Erythroblast (primary cell): ENCODE measurements at places on chromosomes 13 and 19.
A peak's percentile ranks its signal among the peaks of the same experiment; 100 is the strongest.

DNA sequence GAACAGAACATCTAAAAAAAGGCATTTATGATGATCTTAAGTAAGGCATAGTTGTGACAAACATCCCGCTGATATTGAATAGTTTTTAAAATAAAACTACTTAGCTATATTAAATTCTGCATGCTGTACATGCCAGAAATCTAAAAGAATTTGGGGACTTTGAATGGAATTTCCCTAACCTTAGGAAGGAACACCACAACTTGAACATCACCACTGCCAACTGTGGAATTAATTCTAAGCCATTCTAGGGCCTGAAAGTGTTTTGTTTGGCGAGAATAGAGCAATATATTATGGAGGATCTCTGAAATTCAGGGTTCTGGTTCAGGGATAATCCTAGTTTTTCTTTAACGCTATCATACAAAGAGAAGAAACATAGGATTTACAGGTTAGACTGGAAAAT is 17.8 kb upstream of the LATS2 start:
- DNase-seq = no peak

DNA sequence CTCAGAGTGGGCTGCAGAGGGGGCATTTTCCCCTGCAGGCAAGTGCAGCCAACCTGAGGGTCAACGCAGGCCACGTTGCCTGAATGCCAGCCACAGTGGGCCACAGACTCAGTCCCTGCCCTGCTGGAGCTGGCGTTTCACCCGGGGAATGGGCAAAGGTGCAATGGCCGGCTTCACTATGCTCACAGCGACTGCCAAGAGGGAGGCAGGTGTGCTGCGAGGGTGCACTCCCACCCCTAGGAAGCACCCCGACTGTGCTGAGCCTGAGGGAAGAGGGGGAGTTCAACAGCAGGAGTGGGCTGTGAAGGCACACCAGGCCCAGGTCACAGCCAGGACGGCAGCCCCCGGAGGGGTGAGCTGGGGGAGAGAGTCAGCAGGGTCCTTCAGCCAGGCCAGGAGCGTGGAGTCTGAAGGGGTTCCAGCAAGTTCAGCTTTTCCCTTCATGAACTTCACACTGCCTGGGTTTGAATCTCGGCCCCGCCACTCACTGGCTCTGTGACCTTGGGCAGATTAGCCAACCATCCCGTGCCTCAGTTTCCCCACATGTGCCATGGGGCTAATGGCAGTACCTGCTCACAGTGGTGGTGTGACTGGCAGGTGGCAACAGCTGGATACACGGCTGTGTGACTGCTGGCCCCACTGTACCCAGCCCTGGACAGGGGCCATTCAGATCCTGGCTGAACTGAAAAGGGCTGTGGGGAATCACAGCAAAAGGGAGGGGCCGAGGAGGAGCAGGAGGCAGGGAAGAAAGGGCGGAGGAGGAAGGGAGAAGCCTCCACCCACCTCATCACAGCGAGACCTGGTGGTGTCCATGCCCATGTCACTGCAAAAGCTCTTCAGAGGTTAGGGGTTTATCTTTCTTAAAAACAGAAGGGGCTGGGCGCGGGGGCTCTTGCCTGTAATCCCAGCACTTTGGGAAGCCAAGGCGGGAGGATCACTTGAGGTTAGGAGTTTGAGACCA is 7.6 kb downstream of the TRAPPC6A start:
- DNase-seq = no peak

GRCh38 chr19:48760504-48761205 is 5.3 kb downstream of the FGF21 start:
- no peak for DNase-seq

DNA sequence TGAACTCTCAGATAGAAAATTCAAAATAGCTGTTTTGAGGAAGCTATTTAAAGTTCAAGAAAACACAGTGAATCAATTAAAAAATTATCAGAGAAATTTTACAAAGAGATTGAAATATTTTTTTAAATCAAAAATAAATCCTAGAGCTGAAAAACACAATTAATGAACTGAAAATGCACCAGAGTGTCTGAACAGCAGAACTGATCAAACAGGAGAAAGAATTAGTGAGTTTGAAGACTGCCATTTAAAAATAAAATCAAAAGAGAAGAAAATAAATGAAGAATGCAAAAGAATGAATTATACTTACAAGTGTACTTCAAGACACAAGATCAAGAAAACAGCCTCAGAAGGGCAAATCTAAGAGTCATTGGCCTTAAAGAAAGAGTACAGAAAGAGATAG is 1000.2 kb upstream of the ATXN8OS start:
- DNase-seq = no peak

DNA sequence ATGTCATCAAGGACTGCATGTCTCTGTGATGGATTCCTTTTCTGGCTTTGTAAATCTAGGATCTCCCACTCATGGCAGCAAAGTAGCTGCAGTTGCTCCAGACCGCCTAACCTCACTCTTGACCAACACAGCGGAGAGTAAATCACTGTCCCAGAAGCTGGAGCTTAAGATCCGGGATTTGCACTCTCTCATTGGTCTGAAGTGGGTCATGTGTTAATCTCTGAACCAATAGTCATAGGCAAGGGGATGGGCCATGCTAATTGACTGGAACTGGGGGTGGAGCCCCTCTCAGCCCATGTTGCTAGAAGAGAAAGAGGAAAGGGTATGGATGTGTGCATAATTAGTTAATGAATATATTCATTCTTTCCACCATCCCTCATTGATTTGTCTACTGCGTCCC is 34.0 kb downstream of the VAV1 start:
- no peak for DNase-seq

DNA sequence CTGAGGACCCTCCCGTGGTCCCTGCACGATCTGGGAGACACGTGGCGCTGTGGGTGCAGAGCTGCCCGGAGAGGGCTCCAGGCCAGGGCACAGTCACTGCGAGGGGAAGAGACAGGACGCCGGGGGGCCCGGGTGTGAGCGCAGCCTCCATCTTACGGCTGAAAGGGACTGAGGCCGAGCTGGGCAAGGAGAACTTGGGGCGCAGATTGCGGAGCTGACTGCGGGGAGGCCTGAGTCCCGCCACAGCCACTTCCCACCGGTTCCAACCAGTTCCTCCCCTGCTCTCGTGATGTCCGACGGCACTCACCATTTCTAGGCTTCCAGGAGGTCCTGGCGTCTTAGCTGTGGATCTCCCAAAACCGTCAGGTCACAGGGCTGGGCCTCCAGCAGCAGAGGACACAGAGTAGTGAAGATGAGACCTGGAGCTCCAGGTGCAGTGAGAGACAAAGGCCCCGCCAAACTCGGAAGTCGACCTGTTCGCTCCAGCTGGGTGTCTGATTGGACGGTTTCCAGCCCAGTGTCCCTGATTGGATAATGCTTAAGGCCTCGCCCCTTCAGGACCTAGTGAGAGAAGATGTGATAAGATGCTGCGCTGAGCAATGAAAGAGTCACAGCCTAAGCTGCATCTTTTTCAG is 4.8 kb upstream of the ZNF253 start:
- DNase-seq = no peak

DNA sequence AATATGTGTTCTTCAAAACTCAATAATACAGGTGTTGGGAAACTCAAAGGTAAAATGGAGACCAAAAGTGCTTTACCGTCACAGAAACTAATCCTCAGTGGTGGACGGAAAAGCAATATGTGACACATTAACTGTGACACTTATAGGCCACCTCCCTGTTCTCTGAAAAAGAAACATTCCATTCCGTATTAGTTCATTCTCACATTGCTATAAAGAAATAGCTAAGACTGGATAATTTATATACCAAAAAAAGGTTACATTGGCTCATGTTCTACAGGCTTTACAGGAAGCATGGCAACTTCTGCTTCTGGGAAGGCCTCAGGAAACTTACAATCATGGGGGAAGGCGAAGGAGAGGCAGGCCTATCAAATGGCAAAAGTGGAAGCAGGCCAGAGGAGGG is 435.3 kb upstream of the HTR2A start:
- no peak for DNase-seq

DNA sequence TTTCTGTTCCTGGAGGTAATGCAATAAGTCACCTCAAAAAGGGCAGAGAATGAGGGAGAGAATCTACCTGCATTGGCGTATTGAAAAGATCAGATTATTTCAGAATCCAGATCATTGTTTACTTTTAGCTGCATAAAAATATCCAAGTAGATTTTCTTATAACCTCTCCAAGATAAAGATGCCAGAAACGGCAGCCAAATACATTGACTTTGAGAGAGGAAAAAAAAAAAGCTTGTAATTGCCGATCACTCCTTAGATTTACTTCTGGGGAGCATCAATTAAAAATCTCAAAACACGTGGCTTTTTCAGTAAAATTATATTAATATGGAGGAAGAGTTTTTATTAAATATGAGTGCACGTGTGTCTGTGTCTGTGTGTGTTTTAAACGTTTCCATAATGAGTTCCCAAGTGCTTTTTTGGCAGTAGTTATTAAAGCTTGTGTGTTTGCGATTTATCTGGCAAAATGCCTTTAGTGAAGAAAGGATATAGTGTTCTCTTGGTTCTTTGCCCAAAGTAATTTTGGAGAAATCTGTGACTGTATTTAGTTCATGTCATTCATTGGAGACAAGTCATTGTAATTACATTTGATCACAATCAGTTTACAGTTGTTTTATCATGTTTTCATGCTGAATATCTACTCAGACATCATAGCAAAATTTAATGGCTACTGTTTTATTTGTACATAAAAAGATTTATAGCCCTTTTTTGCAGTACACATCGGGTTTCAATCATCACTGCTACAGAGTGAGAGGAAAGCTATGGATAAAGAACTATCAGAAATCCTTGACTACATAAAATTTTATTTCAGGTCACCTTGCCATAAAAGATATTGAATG is 176.1 kb downstream of the TM9SF2 start:
- DNase-seq = no peak

DNA sequence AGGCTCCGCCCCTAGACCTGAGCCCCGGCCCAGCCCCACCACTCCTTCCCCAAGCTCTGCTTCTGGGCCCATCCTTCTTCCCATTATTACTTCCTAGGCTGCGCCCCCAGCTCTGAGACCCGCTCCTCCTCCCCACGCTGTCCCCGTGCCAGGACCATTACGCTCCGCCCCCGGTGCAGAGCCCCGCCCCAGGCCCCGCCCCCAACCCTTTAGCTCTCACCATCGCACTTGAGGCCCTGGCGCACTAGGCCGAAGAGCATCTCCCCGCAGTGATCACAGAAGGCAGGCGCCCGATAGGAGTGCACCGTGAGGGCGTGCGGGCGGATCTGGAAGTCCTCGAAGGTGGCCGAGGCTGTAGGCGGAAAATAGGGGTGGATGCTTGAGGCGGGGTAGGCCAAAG is 6.2 kb downstream of the PRKD2 start:
- DNase-seq = no peak

GRCh38 chr19:1725100-1726064 is 27.9 kb upstream of the ONECUT3 start:
- peak; percentile 52 for DNase-seq

DNA sequence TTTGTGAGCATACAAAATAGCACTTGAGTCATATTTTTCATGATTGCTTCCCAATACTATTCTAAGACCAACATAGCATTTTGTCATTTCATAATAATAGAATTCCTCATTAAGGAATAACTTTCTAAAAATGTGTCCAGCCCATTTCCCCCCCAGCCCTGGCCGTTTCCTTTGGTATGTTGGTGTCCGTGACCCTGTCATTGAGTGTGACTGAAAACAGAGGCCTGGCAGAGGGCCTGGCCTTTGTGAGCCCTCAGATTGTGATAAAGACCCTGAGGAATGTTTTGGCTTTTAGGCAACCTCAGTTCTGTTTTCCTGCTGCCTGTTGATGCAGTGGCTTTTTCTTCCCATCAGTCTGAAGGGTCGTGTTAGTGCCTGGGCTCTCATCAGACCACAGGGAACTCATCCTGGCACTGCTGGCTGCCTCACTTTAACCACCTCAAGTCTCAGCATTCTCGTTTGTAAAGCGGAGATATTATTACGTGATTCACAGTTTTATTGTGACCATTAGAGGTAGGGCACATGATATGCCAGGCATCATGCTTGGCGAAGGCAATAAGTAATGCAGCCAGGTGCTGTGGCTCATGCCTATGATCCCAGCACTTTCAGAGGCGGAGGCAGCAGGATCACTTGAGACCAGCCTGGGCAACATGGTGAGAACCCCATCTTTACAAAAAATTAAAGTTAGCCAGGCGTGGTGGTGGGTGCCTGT is 13.8 kb downstream of the SPINT2 start:
- DNase-seq = no peak

DNA sequence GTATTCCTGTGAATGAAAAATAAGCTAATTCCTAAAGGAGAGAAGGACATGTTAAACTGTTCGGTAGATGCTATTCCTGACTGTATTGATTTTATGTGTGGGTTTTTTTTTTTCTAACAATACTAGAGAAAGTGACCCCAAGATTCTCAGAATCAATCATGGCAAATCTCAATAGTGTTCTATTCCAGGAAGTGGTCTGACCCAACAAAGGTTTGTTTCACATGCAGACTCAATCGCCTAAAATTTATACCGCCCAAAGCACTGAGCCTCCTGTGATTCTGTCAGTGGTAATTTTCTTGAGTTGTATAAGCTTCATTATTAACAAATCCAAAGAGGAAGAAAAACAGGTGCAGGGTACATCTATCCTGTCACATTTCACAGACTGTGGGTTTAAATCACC is 293.7 kb downstream of the SUCLA2 start:
- DNase-seq = no peak

GRCh38 chr13:108785844-108786243 is 156.4 kb downstream of the MYO16 start:
- no peak for DNase-seq

GRCh38 chr19:33801411-33801810 is 4.7 kb downstream of the KCTD15 start:
- no peak for DNase-seq

DNA sequence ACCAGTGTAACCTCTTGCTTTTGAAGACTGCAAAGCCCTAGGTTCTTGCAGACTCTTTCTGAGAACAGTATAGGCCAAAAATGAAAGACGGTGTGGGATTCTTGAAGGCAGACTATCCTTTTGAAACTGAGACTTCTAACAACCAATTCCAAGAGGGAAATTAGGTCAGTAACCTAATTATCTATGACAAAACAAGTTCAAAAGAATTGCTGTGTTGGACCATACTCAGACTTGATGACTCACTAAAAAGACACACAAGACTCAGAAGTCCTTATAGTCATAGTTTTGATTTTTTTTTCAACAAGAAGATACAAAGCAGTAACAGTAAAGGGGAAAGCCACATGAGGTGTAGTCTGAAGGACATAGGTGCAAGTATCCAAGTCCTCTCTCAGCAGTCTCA is 624.0 kb upstream of the GPC6 start:
- DNase-seq = no peak

- DNase-seq = no peak
Measured at GRCh38 chr19:51450730-51451307, 7.4 kb downstream of the SIGLEC8 start.
